ENCODE measurements at places on chromosomes 6 and 20. TPM values are rescaled to one million over a fixed set of nuclear protein-coding genes. Genes with fewer than 3 reads are reported as not detected.

DNA sequence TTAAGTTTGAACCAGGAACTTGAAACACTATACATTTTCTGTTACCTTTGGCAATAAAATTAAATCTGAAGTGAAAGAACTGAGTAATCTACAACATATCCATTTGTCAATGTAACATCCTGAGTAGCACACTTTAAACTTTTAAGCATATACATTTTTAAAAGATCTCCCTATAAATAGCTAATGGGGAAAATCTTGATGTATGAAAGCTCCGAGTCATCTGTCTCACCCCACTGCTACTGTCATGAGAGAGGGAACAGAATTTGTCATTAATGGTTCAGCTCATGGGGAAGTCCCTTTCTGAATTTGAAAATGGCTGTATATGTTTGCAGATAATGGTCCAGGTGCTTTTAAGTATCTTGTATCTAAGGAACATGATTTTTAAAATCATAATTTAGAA lies 55.2 kb upstream of the NOX3 start:
- H3K27me3 ChIP-seq, result no peaks in the 10 kb centered on the region
- no peaks in the 10 kb centered on the region for H3K4me1 ChIP-seq
- H3K27ac ChIP-seq, result no peak overlapping the region

The SPATS1 gene
- not detected for total RNA-seq

- DNase-seq, result no peak
- no peaks in the 10 kb centered on the region for H3K4me1 ChIP-seq
- H3K27ac ChIP-seq, result no peak overlapping the region
- H3K4me3 ChIP-seq, result no peak overlapping the region
Observed at GRCh38 chr6:166976636-166977035, 20.3 kb upstream of the RNASET2 start.

DNA sequence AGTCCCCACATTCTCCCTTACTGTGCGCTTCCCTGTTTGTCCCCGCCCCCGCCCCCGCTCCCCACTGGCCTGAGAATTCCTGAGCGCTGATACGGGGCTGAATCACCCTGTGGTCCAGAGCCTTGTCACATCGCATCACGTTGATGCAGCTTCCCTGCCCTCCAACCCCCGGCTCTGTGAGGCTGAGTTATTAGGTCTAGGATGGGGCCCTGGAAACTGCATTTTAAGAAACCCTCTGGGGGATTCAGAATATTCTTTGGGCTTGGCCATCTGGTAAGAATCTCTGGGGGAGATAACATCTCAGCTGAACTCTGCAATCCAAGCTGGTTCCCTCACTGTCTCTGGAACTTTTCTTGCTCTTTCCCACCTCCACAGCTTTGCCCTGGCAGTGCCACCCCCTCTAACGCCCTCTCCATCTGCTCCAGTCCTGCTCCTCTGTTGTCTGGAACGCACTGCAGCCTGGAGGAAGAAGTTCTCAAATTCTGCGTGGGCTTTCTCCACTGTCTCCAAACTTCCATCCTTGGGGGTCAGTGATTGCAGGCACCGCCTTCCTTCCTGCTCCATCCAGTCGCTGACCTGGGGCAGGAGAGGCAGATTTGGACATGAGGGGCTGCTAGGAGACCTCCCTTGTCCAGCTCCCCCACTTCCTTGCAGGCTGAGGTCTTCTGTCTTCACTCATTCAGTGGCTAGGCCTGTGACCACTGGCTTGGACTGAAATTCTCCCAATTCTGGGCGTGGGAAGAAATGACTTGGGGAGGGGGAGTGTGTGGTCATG lies 42.6 kb downstream of the KIAA1755 start:
- no peak overlapping the region for H3K4me3 ChIP-seq
- peaks cover 25% of the 10 kb centered on the region for H3K4me1 ChIP-seq
- peak overlapping the region; percentile 82 for H3K27ac ChIP-seq
- no peaks in the 10 kb centered on the region for H3K36me3 ChIP-seq

The LY86 gene
- total RNA-seq, result not detected

DNA sequence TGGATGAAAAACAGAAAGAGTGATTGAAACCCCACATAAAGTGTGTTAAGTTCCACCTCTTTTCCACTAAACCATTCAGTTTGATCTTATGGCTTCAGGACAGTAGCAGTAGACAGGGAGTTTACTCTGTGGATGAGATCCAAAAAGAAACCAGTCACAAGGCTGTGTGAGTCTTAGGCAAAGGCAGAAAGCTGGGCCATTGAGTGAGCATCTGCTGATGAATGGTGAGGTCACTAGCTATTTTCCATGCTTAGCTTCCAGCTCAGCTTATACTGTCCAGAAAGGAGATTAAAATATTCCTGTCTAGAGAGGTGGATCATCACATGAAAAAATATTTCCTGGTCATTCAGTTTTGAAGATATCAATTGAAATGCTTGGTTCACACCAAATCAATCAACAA lies 1643.9 kb downstream of the HACE1 start:
- DNase-seq, result no peak
- H3K27ac ChIP-seq, result no peak overlapping the region
- H3K4me3 ChIP-seq, result no peak overlapping the region
- no peaks in the 10 kb centered on the region for H3K4me1 ChIP-seq

DNA sequence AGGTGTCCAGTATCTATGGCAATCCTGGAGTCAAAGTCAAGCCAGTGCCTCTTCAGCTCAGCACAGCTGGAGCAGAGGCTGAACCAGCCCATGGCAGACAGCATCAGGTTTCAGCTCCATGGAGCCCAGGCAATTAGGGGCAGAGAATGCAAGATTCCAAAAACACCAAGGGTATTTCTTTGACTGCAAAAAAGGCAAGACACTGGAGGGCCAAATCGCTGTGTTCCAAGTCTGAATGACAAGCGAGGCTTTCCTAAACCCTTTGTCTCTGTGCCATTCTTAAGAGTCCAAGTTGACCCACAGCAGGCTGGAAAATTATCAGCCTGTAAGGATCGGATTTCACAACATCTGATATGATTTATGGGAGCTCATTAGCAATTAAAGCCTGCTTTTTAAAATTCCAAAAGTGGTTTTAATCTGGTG lies 49.7 kb upstream of the TGM3 start:
- peak; percentile 36 for DNase-seq
- H3K36me3 ChIP-seq, result no peaks in the 10 kb centered on the region
- H3K4me3 ChIP-seq, result no peak overlapping the region
- H3K4me1 ChIP-seq, result peaks cover 12% of the 10 kb centered on the region

The FNDC11 gene
- not detected for total RNA-seq

DNA sequence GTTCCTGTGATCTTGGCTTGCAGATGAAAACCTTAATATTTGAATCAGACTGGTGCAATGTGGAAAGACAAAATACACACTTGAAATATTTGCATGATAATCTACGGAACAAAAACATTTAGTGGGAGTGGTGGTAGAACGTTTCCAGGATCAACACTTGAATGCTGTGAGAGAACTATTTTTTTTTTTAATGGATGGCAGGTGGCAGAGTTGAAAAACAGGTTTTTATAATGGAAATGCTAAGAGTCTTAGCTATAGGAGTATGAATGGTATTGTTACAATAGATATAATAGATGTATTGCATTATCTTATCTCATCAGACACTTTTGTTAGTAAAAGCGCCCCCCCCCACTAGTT lies 49.2 kb downstream of the CDKAL1 start:
- H3K36me3 ChIP-seq, result no peaks in the 10 kb centered on the region
- no peaks in the 10 kb centered on the region for H3K4me1 ChIP-seq
- H3K27ac ChIP-seq, result no peak overlapping the region
- H3K4me3 ChIP-seq, result no peak overlapping the region
- no peaks in the 10 kb centered on the region for H3K27me3 ChIP-seq

DNA sequence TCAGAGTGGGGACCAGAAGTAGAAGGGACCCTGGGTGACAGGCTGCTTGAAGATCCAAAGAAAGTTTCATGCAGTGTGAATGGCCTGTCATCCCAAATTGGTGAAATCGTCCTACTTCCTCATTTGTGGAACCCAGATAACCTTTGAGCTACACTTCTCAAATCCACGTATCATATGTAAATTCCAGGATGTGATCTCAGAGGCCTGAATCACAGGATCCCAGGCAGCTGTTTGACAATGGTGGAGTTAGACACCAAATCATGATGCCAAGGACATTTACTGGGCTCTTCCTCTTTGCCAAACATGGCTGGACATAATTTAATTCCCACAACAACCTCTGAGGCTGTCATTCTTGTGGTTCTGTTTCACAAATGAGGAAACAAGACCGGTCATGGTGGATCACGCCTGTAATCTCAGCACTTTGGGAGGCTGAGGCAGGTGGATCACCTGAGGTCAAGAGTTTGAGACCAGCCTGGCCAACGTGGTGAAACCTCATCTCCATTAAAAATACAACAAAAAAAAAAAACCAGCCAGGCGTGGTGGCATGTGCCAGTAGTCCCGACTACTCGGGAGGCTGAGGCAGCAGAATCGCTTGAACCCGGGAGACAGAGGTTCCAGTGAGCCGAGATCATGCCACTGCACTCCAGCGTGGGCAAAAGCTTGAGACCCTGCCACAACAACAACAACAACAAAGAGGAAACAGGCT lies 39.9 kb upstream of the TTPAL start:
- H3K4me1 ChIP-seq, result no peaks in the 10 kb centered on the region
- DNase-seq, result no peak
- no peak overlapping the region for H3K27ac ChIP-seq
- H3K4me3 ChIP-seq, result no peak overlapping the region
- no peaks in the 10 kb centered on the region for H3K36me3 ChIP-seq
